ENCODE measurements at places on chromosomes 1 and 21.

GRCh38 chr1:193058529-193059281, 455 bp downstream of the UCHL5 start:
- peak; percentile 50 for DNase-seq

DNA sequence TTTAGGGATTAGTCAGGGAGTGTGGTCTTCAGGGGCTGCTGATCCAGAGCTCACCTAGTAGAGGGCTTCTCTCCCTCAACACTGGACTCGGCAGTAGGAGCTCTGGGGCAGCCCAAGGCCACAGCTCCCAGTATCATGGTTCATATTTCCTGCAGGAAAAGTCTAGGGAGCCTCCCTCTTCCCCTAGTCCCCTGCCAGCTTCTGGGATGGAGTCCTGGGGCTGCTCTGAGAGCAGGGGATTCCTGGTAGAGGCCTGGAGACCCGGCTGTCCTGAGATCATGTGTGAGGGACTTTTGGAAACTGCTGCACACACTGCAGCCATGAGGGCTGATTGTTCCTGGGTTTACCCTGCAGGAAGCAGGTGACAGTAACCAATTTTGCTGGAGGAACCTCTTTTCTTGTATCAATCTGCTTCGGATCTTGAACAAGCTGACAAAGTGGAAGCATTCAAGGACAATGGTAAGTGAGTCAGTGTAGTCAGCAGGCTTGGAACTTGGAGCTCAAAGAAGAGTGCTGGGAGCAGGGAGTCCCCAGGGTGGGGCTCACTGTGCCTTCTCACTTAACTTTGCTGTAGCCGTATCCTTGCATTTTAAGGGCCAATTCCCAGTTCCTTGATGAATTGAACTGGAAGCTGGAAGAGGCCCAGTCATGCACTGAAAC, 16.3 kb downstream of the STRIP1 start:
- peak; percentile 69 for DNase-seq

GRCh38 chr1:53469373-53469772, 10.2 kb downstream of the DMRTB1 start:
- DNase-seq = no peak

DNA sequence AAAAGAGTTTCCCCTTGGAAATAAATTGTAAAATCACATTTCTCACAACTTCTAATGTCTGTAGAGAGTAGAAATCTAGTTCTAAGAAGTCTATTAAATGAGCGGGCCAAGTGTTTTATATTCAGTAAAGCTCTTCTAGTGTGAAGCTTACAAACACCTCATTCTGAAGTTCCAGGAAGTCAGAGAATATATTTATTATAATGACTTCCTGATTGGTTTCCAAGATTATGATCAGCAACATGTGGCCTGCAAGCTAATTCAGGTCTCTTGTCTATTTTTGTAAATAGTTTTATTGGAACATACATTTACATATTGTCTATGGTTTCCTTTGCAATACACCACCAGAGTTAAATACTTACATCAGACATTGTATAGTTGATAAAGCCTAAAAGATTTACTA, 603.9 kb downstream of the AMY1C start:
- DNase-seq = no peak

GRCh38 chr1:59016390-59016789, 232.5 kb upstream of the JUN start:
- no peak for DNase-seq
